ENCODE measurements at places on chromosomes 5 and 9. TPM values are rescaled to one million over a fixed set of nuclear protein-coding genes. Genes with fewer than 3 reads are reported as not detected.

Gene RMRP
- total RNA-seq: 10,636 TPM

Gene IL3
- total RNA-seq: not detected

Gene PHAX
- total RNA-seq: 54.7 TPM

Gene ACTBL2
- total RNA-seq: 2.2 TPM

Gene DMRTA1
- 0.14 TPM for total RNA-seq

Gene DMAC1
- 12.1 TPM for total RNA-seq

Gene AHRR
- 0.29 TPM for total RNA-seq

Gene SPINK13
- total RNA-seq: 0.58 TPM

Gene IFNA13
- total RNA-seq: not detected

Gene CTSL
- 80.9 TPM for total RNA-seq

Gene MUSK
- total RNA-seq: not detected

Gene CAMK2A
- not detected for total RNA-seq

Gene SLC27A6
- total RNA-seq: not detected

Gene SMIM27
- 8.7 TPM for total RNA-seq

Gene SPATA31E1
- not detected for total RNA-seq

Gene ANKRD31
- 0.12 TPM for total RNA-seq

GRCh38 chr5:102154291-102154690 is 141.8 kb downstream of the SLCO4C1 start:
- no peak for DNase-seq

DNA sequence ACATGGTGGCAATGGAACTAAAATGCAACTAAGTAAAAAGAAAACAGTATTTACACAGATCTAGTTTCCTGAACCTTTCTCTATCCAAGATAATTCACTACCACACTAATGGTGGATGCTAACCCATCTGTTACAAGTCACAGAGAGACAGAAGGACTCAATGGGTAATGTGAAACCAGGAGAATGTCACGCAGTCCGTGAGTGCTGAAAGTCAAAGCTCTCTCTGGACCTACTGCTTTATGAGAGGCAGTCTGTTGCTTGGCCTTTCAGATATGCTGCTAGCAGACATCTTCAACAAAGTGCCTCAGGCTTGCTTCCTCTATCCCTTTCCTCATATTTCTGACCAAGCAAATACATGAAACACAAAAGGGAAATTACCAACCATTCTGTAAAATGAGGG is 69.0 kb upstream of the GLRX start:
- DNase-seq: no peak

GRCh38 chr9:113215132-113215531 is 5.9 kb downstream of the FKBP15 start:
- no peak for DNase-seq

DNA sequence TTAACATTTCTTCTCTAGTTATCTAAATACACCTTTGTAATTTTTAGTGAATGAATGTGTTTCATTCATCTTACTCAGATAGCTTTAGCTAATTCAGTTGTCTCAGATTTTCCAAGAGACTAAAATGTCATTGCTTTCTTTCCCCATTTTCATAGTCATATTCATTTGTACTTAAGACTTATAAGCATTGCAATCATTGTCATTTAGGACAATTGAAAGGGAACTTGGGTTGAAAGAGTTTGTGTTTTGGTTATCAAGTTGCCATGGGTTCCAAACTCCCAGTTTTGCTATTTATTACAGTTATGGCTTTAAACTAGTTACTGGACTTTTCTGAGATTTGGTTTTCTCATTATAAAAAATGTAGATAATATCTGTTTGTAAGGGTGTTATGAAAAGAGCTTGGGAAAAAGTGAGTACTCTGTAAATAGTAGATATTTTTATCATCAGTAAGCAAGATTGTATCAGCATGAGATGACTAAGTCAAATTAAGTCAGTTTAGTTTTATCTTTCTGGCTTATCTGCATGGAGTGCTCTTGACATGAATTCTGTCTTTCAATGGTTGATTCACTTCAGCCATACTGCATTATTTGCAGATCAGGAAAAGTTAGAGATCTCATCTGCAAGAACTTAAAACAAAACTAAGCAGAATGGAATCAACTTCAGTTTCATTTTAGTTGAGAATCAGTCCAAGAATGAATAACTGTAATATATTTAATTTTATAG is 107.5 kb downstream of the PBX3 start:
- DNase-seq: no peak

GRCh38 chr9:114007991-114008666 is 70.0 kb downstream of the AMBP start:
- DNase-seq: no peak

GRCh38 chr5:36444582-36445418 is 143.1 kb upstream of the RANBP3L start:
- no peak for DNase-seq

GRCh38 chr5:17694371-17694770 is 60.1 kb downstream of the TAF11L14 start:
- no peak for DNase-seq

- peak; percentile 37 for DNase-seq
Measured at GRCh38 chr9:20356403-20357036, 265.8 kb downstream of the MLLT3 start.

GRCh38 chr9:81183761-81184160 is 505.6 kb downstream of the TLE1 start:
- DNase-seq: peak; percentile 44

GRCh38 chr9:12689233-12689632 is 4.0 kb upstream of the TYRP1 start:
- no peak for DNase-seq

DNA sequence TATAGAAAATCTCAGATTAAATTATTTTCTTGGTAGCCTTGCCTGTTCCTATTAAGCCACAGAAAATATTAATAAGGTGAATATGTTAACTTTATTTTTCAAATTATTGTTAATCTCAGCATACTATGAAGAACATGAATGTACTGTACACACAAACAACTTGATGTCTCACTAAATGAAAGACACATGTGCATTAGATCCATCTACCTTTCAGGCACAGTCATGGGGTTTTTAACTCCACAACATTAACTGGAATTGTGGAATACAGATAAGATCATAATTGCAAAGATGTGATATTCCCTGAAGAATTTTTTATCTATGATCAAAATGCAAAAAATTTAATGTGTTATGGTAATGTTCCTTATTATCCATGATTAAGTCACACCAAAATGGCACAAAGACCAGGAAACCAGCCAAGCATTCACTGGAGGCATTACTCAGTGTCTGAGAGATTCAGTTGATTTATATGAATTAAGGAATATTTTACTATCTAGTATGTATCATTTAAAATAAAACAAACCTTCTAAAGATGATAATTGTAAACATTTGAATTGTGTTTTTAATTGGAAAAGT is 150.0 kb upstream of the VCAN start:
- DNase-seq: no peak

GRCh38 chr5:102957141-102957540 is 162.8 kb downstream of the GIN1 start:
- no peak for DNase-seq

DNA sequence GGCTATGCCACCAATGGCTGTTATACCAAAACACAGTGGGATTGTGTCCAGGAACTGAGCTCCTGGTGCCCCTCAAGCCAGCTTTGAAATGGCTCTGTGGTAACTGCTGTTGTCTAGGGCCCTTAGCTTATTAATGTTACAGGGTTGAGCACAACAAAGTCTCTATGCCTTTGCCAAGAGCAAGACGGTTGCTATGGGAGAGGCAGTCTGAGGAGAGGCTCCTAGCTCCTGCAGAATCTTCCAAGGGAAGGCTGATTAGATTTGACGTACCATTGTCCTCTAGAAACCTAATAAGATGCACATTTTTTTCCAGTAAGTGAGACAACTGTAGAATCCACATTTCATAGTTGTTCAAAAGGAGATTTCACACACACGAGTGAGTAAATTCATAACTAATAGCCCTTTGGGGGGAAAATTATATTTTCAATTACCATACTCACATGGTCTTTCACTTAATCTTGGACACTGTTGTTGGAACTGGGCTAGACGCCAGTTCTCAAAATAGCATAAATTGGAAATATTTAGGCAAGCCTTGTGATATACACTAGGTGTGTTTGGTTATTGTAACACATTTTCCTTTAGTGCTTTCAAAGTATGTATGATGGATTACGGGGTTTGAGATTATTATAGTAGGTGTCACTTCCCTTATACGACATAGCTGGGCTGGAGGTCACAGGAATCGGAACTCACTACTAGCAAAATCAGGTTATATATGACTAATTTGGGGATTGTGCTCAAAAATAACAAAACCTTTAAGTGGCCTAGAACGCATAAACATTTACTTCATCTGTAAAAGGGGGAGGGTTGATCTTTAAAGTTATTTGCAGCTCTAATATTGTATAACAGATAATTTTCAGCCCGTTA is 186.3 kb upstream of the EGFLAM start:
- no peak for DNase-seq

- DNase-seq: no peak
Measured at GRCh38 chr5:96256795-96257470, 176.1 kb downstream of the PCSK1 start.

DNA sequence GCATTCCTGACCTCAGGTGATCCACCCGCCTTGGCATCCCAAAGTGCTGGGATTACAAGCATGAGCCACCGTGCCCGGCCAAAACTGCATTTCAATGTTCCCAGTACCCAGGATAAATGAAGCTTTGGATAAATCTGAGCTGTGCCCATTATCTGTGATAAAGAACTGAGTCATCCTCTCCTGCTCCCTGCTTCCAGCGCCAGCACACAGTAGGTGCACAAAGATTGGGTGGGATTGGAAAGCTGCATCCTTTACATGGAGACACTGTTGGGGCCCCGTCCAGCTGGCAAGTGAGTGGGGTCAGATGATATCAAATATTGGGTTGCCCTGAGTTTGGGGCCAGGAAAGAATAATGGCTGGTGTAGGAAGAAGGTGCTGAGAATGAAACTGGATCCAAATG is 17.4 kb downstream of the SH2D3C start:
- DNase-seq: no peak

- DNase-seq: no peak
Measured at GRCh38 chr9:132041798-132042197, 37.9 kb downstream of the MED27 start.

- no peak for DNase-seq
Measured at GRCh38 chr5:40649463-40650030, 30.2 kb upstream of the PTGER4 start.

DNA sequence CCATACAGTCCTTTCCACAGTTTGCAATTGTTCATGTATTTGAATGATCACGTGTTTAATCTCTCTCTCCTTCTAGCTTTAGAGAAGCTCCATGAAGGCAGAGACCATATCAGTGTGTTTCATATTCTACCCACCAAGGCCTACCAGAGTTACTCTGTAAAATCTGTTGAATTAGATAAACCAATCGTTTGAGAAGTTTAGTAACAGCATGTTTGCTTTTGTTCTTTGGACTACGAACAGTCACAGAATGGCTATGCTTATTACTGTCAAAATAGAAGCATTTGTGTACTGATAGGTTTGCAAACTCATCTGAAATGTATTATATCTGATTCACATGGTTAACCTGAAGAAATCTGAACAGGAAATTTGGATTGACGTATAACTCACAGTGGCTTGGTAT is 93.8 kb downstream of the ITGA1 start:
- no peak for DNase-seq

GRCh38 chr5:112709416-112709815 is 28.3 kb upstream of the APC start:
- DNase-seq: no peak

GRCh38 chr9:71515626-71516025 is 252.7 kb downstream of the CEMIP2 start:
- no peak for DNase-seq

GRCh38 chr9:133726401-133727276 is 11.5 kb downstream of the SARDH start:
- no peak for DNase-seq

- no peak for DNase-seq
Measured at GRCh38 chr9:132268725-132269352, 85.9 kb downstream of the SETX start.

DNA sequence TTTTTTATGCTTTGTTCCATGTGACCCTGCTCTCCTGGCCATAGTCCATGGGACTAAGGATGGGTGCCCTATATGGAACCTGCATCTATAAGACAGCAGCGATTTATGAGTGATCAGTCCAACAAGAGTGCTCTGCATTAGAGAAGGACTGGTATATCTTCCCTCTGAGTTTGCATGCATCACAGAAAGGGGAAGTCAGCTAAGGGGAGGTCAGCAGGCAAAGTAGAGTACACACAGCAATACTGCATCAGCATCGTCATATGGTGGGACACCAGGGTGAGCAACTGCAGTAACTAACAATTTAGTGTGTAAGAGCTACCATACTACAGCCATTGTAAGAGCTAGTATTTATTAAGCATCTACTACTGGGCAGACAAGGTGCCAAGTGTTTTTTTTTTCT is 311.3 kb downstream of the NDUFS4 start:
- no peak for DNase-seq

DNA sequence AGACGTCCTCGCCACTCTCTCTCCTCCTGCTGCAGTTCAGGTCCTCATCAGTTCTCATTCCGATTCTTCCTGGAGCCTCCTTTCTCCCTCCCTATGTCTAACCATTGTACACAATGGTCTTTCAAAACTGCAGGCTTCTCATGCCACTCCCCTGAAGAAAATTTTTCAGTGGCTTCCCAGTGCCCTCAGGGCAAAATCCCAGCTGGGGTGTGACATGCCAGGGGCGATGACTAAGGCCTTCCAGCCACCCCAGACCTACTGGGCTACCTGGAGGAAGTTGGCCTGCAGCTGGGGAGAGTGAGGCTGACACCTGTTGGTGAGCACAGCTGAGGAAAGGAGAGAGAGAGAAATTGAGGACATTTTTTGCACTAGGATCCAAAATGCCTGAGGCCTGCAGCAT is 65.2 kb downstream of the SREK1 start:
- no peak for DNase-seq

- no peak for DNase-seq
Measured at GRCh38 chr5:160419458-160420330, 813 bp upstream of the SLU7 start.

DNA sequence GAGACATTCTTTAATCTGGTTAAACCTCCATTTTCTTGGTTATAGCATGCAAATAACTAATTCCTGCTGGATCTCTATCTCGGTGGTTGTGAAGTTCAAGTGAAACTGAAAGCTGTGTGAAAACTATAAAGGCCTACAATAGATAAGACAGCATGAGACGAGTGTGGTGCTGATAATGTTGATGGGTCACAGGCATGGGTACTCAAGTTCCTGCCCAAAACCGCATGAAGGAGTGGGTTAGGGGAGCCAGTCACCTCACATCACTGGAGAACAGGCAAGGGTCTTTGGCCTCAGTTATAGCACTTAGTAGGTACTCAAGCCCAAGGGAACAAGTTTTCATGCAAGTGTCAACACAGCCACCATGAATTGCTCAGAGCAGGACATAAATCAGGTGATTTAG is 16.7 kb downstream of the HMHB1 start:
- DNase-seq: no peak

DNA sequence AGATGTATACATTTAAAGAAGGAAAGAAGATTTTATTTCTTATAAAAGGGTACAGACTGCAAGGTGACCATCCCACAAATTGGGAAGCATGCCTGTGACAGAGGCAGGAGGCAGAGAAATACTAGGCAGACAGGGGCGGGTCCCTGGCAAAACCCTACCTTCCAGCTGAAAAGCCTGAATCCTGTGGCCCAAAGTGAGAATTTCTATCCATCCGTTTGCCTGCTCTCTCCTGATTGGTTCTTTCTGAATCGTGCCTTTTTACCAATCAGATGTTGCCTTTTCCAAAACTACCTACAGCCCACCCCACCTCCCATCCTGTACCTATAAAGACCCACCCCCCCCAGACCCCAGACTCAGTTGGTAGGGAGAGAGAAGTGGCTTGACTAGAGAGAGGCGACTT is 3.4 kb upstream of the SH3GLB2 start:
- DNase-seq: no peak
